ENCODE measurements at places on chromosomes 7 and 10.

- DNase-seq, result peak; percentile 38
Measured at GRCh38 chr7:101138213-101138870, 11.4 kb downstream of the SERPINE1 start.

- DNase-seq, result peak; percentile 64
Measured at GRCh38 chr7:36391436-36392198, 2.0 kb downstream of the ANLN start.

- no peak for DNase-seq
Measured at GRCh38 chr7:18796216-18796615, 300.7 kb downstream of the HDAC9 start.

DNA sequence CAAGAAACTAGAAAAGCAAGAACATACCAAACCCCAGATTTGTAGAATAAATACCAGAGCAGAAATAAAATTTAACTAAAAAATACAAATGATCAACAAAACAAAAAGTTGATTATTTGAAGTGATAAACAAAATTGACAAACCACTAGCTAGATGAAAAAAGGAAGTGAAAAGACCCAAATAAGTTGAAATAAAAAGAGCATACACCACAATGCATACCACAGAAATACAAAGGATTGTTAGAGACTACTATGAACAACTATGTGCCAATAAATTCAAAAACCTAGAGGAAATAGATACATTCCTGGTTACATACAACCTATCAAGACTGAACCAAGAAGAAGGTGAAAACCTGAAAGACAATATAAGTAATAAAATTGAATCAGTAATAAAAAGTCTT lies 333.4 kb downstream of the SH2D4B start:
- DNase-seq, result no peak

DNA sequence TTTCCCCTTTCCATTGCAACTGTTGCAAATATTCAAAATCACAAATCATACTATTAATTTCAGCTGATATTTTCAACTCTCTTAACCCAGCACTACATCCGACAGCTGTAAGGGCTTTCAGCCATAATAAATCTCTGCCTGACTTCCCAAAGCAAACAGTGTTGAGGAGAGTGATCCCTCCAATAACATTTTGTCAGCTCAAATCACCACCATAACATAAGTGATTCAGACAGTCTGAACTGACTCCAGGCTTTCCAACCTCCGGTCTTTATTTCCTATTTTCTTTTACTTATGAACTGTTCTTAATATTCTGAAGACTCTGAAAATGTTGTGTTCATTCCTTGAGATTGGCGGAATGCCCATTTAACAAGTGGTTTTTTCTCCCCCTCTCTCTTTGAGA lies 1085.9 kb downstream of the GATA3 start:
- DNase-seq, result no peak

DNA sequence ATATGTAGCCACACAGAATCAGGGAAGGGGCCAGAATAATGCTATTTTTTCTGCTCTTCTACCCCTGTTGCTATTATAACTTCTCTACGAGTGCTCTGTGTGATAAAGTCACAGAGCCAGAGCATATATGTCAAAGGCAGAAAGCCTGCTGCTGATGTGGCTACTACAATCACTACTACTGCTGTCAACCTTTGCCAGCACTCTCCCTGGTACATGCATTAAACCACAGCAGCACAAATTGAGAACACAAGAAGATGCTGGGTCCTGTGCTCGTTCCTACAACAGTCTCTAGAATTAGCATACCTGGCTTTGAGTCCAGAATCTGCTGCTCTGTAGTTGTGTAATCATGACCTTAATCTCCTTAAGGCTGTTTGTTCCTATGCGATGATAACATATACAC lies 108.6 kb downstream of the SEMA3A start:
- DNase-seq, result no peak

DNA sequence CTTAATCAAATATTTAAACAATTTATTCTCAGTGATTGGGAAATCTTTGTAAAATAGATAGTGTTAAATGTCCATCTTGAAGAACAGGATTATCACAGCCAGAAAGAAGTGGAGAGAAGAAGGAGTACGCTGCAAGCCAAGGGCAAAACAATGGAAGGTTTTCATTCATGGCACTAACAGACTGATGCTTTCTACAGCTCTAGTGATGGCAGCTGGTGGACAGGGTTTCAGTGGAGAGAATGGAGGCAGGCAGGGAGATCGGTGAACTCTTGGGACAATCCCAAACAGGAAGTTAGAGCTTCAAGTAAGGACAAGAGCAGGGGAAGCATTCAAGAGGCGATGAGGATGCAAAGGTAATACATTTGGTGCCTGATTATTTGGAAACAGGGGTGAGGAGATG lies 207.0 kb downstream of the JAZF1 start:
- DNase-seq, result no peak
